Ureter (tissue), 1 donor: ENCODE measurements at places on chromosomes 4 and X. TPM values are rescaled to one million over a fixed set of nuclear protein-coding genes. Genes with fewer than 3 reads are reported as not detected.

GRCh38 chr4:185865901-185866328 lies 53.9 kb upstream of the SORBS2 start:
- DNase-seq: peak; percentile 46

GRCh38 chrX:74234818-74235217 lies 69.2 kb upstream of the ZCCHC13 start:
- no peak for DNase-seq

DNA sequence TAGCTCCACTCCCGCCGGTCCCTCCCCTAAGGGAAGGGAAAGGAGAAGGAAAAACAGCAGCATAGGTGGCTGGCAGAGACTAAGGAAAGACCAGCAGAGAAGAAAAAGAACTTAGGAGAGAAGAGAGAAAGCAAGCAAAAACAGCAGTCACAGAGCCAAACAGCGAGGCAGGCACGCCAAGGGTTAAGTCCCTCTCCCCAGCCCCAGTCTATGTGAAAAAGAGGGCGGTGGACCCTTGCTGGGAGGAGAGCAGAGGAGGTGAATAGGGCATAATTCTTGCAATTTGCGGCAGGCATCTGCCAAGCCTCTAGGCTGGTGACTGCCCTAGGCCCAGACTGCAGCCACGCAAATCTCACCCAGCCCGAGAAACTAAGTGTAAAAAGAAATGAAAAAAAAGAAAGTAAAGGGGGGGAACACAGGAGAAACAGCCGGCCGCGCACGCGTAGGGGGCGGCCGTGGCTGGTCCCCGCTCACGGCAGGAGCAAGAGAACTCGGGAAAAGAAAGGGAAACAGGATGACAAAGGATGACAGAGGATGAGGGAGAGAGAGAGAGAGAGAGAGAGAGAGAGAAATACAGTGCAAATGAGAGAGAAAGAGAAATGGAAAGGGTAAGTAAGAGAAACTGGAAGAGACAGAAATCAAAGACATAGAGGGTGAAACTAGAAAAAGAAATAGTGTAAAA lies 48.6 kb downstream of the MAGEA9 start:
- no peak for DNase-seq

DNA sequence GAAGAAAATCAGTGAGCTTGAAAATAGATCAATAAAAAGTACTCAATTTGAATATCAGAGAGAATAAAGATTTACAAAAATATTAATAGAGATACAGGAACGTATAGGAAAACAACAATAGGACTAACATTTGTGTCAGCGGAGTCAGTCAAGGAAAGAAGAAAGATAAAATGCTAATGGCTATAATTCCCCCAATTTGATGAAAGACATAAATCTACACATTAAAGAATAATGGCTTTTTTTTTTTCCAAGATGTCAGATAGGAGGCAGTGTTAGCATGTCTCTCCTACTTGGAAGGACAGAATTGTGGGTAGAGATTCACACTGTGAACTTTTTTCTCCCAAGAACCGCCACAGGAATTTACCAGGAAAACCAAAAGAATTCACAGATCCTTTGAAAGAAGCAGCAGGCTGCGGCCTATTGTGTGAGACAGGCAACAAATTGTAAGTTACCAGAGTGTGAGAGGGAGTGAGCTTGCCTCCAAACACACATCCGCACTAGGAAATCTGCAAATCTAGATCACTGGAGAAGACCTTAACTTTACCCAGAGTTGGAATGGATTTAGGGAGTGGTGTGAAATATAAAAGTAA lies 249.9 kb downstream of the PRDM5 start:
- DNase-seq: no peak

DNA sequence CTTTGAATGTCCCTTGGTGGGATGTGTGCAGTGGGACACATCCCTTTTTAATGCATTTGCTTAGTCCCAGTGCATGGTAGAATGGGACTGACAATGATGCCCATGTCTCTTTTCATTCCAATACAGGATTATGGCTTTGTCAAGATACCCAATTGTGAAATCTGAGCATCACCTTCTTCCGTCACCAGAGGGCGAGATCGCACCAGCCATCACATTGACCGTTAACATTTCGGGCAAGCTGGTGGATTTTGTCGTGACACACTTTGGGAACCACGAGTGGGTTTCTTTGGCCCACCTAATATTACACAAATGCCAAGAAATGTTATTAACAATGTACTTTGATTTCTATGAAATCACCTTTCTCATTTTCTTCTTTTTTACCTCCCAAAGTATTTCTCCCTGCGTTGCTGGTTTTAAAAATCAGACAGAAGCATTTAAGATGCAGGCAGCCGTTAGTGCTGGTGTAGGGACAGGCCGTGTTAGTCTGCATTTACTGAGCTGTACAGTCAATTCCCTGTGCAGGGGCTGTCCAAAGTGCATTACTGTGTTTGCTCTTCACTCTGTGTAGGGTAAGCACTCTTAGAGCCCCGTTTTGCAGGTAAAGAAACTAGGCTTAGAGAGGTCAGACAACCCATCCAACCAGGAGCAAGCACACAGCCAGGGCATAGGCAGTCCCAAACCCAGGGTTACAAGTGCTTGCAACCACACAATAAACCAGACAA lies 46.5 kb downstream of the CWH43 start:
- DNase-seq: no peak

DNA sequence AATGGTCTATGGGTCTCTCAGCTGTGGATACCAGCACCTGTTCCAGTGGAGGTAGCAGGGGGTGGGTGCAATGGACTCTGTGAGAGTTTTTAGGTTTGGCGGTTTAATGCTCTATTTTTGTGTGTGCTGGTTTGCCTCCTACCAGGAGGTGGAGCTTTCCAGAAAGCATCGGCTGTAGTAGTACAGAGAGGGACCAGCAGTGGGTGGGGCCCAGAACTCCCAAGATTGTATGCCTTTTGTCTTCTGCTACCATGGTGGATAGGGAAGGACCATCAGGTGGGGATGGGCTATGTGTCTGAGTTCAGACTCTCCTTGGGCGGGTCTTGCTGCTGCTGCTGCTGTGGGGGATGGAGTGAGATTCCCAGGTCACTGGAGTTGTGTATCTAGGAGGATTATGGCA lies 557.2 kb upstream of the GRID2 start:
- no peak for DNase-seq

DNA sequence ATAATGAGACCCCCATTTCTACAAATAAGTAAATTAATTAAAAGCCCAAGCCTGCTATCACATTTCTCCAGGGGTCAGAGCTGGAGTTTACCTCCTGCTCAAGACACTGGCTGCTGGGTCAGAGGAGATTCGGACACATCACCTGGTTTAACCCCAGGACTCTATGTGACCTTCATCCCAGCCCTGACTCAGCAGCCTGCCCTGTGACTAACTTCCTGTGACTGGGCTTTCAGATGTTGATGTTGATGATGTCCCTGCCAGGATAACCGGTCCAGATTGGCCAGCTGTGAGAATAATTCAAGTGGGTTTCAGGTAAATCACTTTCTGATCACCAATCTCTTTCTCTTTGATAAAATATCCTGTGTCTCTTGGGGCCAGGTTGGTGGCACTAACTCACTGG lies 102.4 kb upstream of the MAML3 start:
- no peak for DNase-seq

DNA sequence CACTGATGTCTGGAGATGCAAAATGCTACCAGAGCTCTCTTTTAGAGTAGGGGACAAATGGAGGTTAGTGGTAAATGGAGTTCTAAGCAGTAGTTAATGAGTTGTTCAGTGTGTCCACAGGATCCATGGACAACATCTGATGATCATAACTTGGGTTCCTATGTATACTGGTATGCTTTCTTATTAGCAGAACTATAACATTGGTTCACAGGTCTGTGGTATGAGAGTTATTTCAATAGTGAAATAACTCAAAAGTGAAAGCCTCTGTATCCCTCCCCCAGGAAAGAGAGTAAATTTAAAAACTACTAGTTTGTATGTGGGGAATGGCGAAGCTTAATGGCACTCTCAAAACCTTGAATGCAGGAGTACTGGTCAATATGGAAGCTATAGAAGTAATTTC lies 363.5 kb upstream of the EMCN start:
- no peak for DNase-seq

DNA sequence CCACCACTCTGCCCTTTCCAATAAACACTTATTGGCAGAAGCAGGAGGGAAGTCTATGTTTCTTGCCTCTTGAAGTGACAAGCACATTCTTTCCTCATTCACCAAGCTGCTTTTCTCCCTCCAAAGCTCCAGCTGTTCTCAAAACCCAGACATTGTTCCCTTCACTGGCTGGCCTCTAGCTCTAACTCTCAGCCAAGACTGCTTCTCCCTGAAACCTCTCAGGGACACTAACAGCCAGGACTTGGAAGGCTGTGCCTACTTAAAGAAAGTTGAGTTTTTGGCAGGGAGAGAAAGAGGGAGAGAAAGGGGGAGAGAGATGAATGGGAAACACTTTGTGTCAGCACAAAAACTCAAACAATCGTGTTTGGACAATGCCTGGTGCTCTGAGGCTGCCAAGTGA lies 99.5 kb downstream of the COX18 start:
- DNase-seq: no peak

DNA sequence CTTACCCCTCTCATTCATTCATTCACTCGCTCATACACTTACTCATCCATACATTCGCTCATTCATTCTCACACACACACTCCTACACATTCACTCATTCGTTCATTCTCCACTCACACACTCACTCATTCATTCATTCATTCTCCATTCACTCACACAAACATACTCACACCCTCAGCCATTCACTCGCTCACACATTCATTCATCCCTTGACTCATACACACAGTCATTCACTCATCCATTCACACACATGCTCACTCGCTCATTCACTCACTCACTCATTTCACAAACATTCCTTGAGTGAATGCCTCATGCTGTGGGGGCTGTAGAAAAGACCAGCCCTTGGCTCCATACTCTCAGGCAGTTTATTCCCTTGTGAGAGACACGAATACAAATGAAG lies 151.1 kb upstream of the MAMLD1 start:
- DNase-seq: no peak

DNA sequence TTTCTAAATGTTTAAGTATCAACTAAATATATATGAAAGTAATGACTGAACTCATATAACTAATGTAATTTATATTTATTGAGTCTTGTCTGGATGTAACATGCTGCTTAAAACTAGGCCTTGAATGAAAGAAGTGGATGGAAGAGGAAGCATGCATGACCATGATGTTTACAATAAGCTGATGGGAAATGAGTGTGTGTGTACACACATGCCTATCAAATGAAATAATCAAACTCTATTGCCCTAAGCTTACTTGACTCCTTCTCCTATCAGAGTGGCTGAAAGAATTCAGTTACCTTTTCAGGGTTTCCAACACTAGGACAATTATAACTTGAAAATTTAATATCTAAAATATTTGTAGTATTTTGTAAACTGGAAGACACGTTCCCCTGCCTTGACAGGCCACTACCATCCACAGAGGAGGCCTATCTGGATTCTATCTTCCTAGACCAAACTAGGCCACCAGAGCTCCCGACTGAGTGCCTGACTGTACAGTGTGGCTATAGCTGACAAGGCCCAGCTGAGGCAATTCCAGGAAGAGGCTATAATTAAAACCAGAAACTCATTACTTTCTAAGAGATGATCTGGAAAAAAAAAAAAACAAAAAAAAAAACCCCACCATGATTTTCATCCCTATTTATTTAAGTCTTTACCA lies 7.6 kb downstream of the ARSJ start:
- DNase-seq: no peak

DNA sequence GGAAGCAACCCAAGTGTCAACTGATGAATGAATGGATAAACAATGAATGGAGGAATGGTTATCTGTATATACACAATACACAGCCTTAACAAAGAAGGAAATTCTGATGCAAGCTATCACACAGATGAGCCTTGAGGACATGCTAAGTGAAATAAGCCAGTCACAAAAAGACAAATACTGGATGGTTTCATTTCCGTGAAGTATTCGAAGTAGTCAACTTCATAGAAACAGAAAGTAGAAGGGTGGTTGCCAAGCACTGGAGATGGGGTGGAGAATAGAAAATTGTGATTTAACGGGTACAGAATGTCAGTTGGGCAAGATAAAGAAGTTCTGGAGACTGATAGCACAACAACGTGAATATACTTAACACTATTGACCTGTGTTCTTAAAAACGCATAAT lies 28.2 kb downstream of the CENPU start:
- DNase-seq: no peak

DNA sequence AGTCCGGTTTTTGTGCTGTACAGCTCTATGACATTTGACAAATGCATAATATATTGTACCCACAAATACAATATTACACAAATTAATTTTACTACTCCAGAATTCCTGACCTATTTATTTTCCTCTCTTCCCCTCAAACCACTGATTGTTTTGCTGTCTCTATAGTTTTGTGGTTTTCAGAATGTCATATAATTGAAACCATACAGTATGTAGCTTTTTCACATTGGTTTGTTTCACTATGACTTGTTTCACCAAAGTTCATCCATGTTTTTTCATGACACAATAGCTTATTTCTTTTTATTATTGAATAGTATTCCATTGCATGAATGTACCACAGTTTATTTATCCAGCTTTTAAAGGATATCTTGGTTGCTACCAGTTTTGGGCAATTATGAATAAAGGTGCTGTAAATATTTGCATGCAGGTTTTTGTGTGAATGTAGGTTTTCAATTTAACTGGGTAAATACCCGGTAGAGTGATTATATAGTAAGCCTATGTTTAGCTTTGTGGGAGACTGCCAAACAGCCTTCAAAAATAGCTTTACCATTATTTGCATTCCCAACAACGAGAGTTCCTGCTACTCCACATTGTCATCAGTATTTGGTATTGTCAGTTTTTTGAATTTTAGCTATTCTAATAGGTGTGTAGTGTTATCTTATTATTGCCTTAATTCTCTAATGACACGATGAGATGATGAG lies 25.9 kb downstream of the RNF175 start:
- DNase-seq: no peak

- DNase-seq: no peak
Observed at GRCh38 chrX:54452920-54453319, 12.7 kb downstream of the TSR2 start.

GRCh38 chr4:184427687-184428086 lies 46.7 kb downstream of the IRF2 start:
- DNase-seq: no peak

GRCh38 chr4:109729117-109729717 lies 653 bp downstream of the PLA2G12A start:
- peak; percentile 43 for DNase-seq

GRCh38 chrX:152399395-152399794 lies 51.7 kb downstream of the GABRA3 start:
- no peak for DNase-seq

GRCh38 chr4:79287076-79287475 lies 38.8 kb downstream of the NAA11 start:
- no peak for DNase-seq

- DNase-seq: no peak
Observed at GRCh38 chr4:98338761-98339438, 77.7 kb downstream of the RAP1GDS1 start.

GRCh38 chrX:150762258-150763165 lies 69.3 kb downstream of the MTMR1 start:
- DNase-seq: no peak

The LRP2BP gene
- total RNA-seq: 2.1 TPM

The EGFL6 gene
- 0.78 TPM for total RNA-seq

The TLR6 gene
- 3.0 TPM for total RNA-seq

The NLGN3 gene
- 1.9 TPM for total RNA-seq

The PWWP3B gene
- total RNA-seq: 0.52 TPM

The OTC gene
- total RNA-seq: not detected

The DRP2 gene
- 2.1 TPM for total RNA-seq

The EXOC1L gene
- not detected for total RNA-seq
